ENCODE measurements at places on chromosomes 5 and 9.

DNA sequence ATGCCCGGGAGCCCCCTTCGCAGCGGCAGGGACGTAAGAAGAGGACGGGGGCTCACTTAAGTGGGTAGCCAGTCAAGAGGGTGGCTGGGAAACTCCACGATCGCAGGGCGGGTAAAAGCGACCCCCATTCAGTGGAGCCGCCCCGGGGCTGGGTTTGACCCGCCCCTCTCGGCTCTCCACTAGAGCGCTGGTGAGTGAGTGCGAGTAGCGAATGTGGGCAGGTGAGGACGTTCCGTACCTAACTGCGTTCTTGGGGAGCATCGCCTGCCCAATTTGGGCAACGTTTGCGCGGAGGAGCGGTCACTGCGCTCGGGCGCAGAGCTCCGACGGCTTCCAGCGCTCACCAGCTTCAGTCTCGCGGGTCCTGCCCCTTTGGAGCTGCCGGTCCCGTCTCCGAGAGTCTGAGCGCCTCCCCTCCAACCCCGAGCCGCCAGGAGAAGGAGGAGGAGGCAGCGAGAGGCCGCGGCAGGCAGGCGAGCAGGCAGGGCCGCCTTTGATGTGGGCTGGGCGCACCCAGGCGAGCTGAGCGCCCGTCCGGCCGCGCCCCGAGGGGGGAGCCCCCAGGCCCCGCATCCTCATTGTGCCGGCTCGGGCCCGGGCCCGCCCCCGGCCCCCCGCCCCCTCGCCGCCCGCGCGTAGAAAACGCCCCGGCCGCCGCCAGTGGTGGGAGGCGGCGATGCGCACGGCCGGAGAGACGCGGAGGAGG, at the start of gene FGF18:
FGF18 (plus strand) TSS at position 666 of the 706 bp plus-strand sequence. CDS start 553 bp downstream, outside the sequence.
- peak; percentile 51 for DNase-seq

- no peak for DNase-seq
Observed at GRCh38 chr5:8396246-8396645, 527.3 kb downstream of the MTRR start.

- no peak for DNase-seq
Observed at GRCh38 chr5:142301540-142301939, 23.3 kb downstream of the SPRY4 start.

DNA sequence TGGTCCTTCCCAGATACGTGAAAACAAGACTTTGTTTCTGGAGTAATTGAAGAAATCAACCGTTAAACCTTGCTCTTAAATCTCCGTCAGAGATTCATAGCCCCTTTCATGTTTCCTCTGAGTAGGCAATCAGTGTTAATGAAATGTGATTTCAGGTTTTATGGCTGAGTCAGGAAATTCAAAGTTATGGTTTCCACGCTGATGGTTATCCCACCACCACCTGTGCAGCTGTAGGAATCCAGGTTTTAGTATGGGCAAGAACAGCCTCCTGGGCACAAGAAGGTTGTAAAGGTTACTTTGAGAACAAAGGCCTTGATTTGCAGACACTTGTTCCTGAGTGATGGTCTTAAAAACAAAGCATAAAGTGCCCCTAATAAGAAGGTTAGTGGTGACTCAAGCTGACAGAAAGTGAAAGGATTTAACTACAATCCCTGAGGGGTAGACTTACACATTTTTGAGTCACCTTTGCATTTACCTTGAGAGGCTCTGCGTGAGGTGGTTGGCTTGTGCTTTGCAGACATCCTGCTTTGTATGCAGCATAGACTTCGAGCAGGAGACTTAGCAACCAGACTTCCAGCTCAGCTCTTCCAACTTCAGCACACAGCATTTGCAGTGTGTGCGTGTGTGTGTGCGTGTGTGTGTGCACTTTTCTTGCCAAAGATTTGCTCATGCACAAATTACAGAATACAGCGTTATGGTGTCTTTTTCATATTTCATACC, 159.6 kb downstream of the TLE4 start:
- no peak for DNase-seq

- no peak for DNase-seq
Observed at GRCh38 chr9:99451112-99451606, 229.1 kb downstream of the SEC61B start.

DNA sequence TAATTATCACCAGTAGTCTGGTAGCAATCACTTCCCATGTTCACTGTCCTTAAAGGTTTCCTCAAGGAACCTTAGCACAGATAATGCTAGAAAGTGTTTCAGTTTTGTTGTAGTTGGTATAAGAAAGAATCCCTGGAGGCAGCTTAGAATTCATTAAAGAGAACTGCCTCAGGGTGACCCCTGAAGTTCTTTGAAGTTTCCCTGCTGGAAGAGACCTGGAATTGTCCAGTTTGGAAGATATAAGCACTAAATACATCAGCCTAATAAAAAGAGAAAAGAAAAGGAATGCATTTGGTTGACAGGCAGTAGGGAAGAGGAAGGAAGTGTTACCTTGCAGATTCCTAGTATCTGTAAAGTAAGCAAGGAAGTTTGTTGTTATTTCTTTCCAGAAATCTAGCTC, 999.6 kb upstream of the DMAC1 start:
- no peak for DNase-seq

DNA sequence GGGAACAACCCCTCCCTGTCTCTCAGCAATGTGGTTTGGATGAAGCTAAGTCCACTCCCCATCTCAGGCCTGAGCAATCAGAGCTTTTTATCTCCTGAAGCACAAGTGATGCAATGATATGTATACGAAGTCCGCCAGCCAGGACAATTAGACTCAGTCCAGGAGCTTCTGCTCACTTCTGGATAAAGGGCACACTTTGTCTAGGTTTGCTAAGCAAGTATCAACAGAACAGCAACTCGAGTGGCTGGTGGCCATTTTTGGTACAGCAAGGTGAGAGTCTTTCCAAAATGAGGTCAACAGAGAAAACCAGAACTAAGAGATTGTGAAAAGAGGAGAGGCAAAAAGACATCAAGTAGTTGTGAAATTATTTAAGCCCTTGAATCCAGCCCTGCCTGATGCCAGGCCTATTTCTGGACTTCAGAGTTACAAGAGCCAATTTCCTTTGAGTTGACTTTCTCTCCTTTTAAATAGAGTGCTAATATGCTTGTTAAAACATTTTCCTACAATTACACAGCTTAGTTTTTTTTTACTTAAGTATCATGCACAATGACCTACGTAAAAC, 8.2 kb downstream of the NDUFA8 start:
- DNase-seq, result no peak

DNA sequence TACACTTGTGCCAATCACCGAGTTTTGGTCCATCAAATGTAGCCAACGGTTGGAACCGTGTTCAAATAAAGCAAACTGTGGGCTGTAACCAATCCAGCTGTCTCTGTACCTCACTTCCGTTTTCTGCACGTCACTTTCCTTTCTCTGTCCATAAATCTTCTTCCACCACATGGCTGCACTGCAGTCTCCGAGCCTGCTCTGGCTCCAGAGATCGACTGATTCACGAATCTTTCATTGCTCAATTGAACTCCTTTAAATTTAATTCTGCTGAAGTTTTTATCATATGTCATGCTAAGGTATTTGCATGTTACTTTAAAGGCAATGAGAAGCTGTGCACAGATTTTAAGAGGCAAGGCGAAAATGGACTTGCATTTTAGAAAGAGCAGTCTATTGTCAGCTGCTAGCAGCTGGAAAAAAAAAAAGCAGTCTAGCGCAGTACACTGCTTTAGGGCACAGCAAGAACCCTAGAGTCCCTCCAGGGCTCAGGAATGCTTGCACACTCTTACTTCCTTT, 13.2 kb downstream of the TTC39B start:
- DNase-seq, result peak; percentile 39

DNA sequence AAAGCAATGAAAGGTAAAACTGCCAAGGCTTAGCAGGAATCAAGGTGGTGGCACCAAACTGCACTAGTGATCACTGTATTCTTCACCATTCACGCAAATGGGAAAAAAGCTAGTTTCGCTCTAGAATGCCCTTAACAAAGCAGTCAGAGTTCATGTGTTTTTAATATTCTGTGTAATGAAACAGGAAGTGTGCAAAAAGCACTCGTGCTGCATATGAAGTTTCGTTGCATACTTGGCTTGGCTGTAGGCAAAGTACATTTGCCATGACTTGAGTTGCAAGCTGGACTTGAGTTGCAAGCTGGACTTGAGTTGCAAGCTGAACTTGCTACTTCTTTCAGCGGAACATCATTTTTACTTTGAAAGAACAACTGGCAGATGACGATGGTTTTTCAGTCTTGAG, 55.4 kb downstream of the FOXI1 start:
- no peak for DNase-seq

- peak; percentile 69 for DNase-seq
Observed at GRCh38 chr5:170183816-170184687, 48.7 kb upstream of the C5orf58 start.

GRCh38 chr5:179618923-179619554, 4.4 kb downstream of the HNRNPH1 start:
- DNase-seq, result peak; percentile 48

- no peak for DNase-seq
Observed at GRCh38 chr5:112983363-112983762, 6.8 kb downstream of the DCP2 start.

DNA sequence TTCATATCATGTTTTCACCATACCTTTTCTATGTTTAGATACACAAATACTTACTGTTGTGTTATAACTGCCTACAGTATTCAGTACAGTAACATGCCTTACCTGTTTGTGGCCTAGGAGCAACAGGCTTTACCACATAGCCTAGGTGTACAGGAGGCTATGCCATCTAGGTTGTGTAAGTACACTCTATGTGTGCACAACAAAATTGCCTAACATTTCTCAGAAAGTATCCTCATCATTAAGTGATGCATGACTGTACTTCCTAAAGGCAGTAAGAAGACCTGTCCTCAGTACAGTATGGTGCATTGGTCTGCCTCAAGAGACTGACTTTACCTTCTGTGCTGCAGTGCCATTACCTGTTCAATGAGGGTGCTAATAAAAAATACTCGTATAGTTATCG, 7.9 kb downstream of the TXN start:
- DNase-seq, result no peak

- no peak for DNase-seq
Observed at GRCh38 chr5:158855510-158855909, 244.2 kb downstream of the EBF1 start.

- peak; percentile 69 for DNase-seq
Observed at GRCh38 chr5:179914032-179914755, 6.5 kb upstream of the TBC1D9B start.

- DNase-seq, result no peak
Observed at GRCh38 chr5:19745247-19745646, 242.8 kb downstream of the CDH18 start.

- no peak for DNase-seq
Observed at GRCh38 chr9:32384002-32384363, 460 bp upstream of the ACO1 start.

- DNase-seq, result no peak
Observed at GRCh38 chr9:116383133-116383532, 229.5 kb downstream of the PAPPA start.

DNA sequence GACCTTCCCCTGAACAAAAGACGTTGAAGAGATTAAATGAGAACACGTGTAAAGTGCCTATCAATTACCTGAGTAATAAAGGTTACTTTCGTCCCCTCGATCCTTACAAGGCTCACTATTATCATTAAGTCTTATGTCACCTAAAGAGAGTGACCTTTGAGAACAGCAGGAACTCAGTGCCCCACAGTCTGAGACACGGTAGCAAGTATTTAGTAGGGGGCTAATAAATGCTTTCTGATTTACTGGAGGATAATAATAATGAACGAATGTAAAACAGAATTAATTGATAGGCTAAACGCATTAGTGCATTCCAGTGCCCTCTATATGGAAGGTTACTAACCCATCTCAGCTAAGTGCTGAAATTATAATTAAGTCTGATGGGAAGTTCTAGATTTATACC, 199.9 kb downstream of the FBXL17 start:
- no peak for DNase-seq

GRCh38 chr9:92964607-92965060, 17.3 kb downstream of the FGD3 start:
- DNase-seq, result no peak

DNA sequence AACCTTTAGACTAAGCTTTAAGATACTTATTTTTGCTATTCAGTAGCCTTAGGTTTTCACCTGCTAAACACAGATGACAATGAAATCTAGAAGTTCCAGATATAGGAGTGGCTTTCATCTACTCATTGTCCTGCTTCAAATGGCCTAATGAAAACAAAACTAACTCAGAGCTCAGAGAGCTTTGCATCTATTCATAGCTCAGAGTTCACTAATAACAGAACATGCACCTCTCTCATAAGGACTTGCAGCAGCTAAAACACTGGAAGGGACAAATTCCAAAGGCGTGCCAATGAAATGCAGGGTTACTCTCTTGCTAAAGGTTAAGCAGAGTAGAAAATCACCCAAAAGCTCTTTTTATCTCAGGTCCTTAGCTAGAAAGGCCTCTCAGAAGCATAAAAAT, 29.0 kb downstream of the SLC31A2 start:
- DNase-seq, result no peak
